BJ (cell line): ENCODE measurements at places on chromosomes 6 and 20.
A peak's percentile ranks its signal among the peaks of the same experiment; 100 is the strongest.

DNA sequence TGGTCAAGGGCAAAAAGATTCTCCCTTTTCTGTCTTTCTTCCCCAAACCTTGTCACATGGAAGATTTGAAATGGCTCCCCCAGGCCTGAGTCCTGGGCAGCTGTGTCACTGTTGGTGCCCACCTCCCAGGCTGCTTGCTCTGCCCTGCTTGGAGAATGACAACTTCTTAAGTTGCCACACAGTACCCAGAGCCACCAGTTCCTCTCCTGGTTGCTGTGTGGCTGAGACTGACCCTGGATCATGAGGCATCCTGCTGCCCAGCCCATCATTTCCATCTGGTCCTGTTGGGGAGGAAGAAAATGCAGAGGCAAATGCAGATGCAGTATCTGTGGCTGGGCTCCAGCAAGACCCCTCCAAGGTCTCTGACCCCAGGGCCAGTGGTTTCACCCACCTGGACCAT is 113.7 kb downstream of the PHACTR3 start:
- DNase-seq = no peak

- no peak for DNase-seq
These were observed 32.7 kb downstream of the TLDC2 start for GRCh38 chr20:36908603-36909002.

DNA sequence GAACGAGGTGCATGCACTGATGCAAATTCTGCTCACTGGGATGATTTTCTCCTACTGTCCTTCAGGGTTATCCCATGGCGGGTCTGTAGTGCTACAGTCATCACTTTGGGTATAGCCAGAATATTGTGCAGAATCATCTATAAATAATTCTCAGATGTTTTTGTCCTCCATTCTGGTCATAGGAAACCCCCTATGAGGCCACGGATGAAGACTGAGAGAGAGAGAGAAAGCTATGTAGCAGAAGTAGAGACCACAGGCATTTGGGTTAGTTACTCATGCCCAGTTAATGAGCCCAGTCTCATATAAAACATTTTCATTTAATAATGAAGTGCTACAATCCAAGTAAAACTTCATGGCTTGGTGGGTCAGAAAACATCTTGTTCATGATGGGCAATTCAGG is 145.1 kb upstream of the PLN start:
- peak; percentile 9 for DNase-seq

DNA sequence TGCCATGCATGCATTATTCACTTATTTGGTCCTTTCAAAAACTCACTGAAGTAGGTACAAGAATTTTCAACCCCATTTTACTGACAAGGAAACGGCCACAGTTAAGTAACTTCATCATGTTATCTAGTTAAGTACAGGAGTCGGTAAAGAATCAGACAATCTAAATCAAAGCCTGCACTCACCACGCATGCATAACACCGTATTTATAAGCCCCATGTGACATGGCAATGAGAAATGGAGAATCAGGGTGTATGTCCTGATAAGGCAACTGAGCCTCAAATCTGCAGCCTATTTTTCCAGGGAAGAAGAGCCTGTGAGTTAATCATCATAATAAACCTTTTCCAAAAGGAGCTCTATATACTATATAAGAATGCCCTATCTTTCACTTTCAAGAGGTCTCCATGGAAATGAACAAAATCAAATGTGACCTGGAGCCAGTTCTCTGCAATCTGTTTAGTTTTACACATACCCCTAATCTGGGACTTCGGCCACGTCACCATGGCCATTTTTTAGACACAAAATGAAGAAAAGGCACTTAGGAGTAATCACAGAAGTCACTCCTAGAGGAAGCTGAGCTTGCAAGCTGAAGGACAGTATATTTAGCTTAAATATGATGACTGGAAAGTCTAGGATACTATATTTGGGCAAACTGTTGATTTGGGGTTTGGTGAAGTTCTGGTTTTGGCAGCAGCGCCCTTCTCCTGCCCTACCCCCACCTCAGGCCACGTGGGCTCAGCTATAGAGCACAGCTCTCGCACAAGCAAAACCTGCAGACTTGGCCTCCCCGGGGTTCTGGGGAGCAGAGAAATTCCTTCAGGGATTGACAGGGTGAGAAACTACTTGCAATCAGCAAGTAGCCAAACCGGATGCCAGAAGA is 19.2 kb downstream of the TRAM2 start:
- DNase-seq = no peak

DNA sequence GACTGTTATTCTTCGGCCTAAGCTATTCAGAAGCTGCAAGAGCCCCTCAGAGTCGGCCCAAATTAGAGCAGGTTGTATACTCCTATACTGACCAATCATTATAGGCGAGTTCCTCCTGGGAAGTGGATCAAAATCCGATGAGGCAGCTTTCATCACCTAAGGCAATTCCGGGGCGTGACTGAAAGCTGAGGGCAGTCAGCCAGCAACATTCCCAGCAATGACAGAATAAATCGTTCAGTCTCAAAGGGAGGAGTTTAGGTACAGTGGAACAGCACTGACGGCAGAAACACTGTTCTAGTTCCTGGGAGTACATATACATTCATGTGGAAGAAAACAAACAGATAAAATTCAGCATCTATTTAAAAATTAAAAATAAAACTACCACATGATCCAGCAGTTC is 10.8 kb downstream of the HLA-DQB2 start:
- no peak for DNase-seq

GRCh38 chr6:28635547-28636158 is 110.0 kb downstream of the GPX5 start:
- DNase-seq = no peak

DNA sequence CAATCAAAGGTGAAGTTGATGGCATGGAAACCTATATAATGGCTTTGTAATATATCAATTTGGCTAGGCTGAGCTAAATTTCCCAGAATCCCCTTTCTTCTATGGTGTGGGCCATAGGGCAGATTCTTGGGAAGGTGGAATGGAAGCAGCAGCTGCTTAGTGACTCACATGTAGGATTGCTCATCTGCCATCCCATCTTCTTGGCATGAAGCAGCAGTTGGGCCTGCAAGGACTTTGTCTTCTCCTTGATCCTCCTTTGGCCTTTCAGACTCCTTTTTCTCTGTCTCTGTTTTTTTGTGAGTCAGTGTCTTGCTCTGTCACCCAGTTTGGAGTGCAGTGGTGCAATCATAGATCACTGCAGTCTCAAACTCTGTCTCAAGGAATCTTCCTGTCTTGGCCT is 52.6 kb upstream of the CEP162 start:
- DNase-seq = no peak

DNA sequence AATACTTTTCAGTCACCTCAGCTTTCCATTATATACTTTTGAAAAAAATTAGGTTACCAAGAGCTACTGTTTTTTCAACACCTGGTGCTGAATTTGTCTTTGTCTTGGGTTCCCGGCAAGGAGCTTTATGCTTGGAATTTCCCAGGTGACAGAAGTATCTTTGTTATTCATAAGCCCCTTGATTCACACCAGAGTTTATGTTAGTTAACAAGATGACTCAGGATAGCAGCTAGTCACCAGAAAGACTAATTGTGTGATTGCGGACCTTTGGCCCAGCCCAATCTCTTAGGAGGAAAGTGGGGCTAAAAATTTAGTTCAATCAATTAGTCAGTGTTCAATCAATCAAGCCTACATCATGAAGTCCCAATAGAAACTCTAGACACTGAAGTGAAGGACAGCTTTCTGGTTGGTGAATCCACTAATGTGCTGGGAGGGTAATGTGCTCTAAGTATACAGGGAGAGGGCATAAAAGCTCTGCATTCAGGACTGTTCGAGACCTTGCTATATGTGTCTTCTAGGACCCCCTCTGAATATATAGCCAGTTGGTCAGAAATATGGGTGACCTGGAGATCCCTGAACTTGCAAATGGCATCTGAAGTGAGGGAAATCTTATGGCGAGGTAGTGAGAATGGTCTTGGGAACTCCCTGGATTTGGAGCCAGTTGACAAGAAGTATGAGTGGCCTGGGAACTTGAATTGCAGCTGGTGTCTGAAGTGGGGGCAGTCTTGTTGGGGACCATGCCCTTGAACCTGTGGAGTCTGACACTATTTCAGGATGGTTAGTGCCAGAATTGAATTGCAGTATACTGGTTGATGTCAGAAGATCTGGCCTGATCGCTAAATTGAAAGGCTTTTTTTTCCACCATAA is 16.2 kb downstream of the TMEM30A start:
- no peak for DNase-seq

DNA sequence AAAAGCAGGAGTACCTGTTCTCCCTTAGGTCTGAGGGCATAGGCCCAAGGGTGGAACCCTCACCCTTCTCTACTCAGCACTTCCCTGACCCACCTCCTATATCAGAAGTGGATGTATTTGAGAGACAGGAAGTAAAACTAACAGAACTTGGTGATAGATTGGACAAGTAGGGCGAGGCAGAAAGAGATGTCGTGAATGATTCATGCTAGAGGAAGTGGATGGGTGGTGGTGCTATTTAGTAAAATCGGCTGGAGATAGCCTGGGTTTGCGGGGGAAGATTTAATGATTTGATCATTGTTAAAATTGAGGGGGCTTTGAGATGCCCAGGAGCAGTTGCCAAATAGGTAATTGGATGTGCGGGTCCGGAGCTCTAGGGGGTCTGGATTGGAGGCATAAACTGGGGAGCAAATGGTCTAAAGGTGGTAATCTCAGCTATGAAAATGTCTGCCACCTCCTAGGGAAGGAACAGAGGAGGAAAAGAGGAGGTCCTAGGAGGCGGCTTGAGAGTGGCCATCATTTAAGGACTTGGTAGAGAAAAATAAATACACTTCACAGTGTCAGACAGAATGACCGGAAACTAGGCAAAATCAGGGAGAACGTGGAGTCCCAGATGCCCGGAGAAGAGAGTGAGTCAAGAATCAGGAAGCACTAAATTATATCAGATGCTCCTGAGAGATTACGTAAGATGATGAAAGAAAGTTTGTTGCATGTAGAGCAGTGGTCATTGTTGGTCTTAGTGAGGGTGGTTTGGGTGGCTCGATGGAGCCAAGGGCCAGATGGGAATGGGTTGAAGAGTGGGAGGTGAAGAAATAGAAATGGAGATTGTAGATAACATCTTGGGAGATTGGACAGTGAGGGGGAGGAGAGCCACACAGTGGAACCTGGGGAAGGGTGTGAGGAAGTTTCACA is 142.0 kb downstream of the CEP57L1 start:
- DNase-seq = no peak

DNA sequence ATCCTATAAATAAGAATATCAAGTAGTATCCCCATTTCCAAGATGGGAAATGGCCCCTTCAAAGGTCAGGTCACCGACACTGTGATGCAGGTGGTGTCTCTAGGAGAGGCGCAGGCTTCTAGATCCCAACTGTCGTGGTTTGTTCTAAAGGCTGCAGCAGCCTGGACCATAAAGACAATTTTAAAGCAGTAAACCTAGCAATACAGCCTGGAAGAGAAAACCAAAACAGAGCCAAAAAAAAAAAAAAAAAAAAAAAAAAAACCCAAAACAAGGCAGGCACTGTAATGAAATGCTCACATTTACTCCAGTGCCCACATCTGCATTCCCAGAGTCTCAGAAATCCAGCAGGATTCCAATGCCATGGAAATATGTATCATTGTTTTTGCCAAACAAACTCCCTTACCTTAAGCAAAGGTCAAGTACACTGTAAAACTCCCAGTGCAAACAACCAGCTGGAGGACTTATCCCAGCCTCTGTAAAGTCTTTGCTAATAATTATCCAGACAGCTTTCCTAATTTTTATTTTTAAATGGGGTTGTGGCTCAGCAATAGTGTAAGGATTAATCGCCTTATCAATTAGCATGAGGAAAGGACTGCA is 98.2 kb downstream of the PSMG4 start:
- no peak for DNase-seq

DNA sequence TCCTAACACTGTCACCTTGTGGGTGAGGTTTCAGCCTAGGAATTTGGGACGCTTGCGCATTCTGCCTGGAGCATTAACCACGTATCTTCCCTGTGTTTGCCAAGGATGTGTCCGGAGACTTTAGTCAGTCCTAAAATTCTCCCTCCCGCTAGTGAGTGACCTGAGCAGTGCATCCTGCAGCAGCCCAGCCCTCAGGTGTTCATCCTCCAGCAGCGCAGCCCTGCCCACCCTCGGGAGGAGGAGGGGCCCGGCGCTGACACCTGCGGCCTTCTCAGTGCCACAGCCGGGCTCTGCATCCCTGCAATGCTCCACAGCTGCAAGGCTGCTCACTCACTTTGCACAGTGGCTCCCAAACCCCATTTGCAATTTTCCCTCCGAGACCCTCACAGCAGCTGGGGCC is 79.5 kb downstream of the ERMARD start:
- no peak for DNase-seq

DNA sequence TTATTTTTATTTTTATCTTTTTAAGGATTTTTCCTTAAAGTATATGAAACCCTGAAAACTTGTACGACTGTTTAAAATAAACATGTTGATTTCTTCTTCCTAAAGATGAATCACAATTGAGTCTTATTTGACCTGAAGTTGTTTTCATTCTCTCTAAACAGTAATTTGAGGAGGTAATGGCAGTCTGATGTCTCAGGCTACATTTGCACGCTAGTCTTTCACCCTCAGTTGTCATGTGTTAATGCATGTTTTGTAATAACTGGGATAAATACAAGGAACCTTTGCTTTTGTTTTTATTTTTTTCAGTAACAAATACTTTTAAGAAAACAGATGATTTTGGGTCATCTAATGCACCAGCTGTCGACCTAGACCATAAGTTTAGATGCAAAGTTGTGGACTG is 55.2 kb downstream of the SCAND1 start:
- DNase-seq = no peak

GRCh38 chr6:80460257-80460865 is 353.9 kb downstream of the BCKDHB start:
- no peak for DNase-seq

DNA sequence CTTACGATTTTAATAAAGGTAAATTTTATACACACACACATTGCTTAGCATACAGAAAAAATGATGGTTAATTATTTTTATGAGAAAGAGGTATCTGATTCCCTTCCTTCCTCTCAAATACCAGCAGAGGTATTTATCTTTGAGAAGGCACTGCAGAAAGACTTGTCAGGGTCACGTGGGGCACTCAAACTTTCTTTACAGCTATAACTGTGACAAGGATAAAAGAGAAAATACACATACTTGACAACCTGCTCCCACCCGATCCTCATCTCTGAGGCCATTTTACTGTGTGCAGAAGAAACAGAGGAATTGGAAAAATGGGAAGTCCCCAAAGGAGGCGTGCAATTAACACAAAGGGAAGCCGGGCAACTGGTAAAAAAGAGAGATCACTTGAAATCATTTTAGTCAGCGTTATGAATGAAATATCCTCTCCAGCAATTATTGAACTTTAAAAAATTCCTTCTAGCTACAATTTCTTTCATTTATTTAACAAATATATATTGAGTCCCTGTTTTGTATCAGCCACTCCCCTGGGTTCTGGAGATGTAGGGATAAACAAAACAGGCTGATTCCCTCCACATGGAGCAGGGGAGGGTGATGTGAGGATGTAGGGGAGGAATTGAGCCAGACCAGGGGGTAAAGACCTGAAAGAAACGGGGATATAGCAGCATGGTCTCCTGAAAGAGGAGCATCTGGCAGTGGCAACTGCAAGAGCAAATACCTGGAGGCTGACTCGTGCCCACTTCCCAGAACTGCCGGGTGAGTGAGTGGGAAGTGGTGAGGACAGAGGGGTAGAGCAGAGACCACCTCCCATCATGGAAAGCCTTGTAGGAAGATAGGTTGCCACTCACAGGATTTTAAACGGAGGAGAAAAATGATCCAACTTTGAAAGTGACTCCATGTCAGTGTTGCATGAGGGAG is 510.3 kb downstream of the KIF16B start:
- no peak for DNase-seq

- no peak for DNase-seq
These were observed 22.8 kb downstream of the TGM6 start for GRCh38 chr20:2403291-2404052.
